Activated naive CD4-positive, alpha-beta T cell treated with anti-CD3 and anti-CD28 coated beads, Interleukin-2, amount 50 U/mL, for 16 hours (primary cell): ENCODE measurements at places on chromosomes 7 and 10.

GRCh38 chr7:74457007-74457406 lies 3.3 kb downstream of the GTF2IRD1 start:
- DNase-seq: no peak

GRCh38 chr10:114489521-114490310 lies 85.4 kb upstream of the AFAP1L2 start:
- DNase-seq: no peak

DNA sequence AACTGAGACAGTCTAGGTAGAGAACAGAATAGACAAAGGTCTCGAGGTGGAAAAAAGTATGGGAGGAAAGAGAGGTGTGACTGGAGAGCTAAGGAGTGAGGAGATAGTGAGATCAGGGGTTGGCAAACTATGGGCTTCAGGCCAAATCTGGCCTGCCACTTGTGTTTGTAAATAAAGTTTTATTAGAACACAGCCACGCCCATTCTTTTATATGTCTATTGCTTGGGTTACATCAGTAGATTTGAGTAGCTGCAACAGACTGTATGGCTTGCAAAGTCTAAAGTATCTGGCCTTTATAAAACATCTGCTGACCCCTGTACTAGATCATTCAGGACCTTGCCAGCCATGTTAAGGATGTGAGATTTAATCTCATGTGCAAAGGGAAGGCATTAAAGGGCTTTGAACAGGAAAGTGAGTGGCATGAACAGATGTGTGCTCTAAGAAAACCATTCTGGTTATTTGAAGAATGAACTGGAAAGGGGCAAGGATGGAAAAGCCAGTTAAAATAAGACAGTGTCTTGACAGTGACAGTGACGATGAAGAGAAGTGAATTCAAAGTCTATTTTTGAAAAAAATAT lies 240.3 kb downstream of the RNLS start:
- no peak for DNase-seq

- DNase-seq: no peak
These were observed 134.2 kb downstream of the SLC25A13 start for GRCh38 chr7:96187735-96188134.

DNA sequence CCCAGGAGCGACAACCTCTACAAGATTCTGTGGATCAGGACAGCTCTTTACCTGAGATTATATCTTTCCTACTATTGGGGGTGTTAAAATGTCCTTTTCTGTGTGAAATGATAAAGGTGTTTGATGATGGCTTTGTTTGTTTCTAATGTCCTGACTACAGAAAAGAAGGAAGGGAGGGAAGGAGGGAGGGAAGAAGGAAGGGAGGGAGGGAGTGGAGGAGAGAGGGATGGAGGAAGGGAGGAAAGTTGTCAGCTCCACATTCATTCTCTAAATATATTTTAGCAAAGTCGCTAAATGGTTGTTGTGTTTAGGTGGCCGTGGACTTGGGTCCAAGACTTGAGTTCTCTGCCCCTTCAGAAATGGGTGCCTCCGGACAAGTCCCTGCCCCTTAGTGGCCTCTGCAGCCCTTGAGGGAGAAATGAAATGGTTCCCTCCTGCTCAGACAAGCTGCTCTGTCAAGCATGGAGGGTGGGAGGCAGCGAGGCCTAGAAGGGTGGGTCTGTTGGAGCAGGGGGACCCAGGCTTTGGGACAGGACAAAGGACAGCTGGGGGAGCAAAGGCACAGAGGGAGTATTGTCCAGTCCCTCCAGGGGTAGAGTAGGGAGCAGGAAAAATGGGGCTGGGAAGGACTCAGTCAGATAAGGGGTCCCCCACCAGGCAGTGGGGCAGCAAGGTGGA lies 4.4 kb downstream of the RGS10 start:
- no peak for DNase-seq

GRCh38 chr10:31099094-31099493 lies 67.4 kb upstream of the ZNF438 start:
- no peak for DNase-seq

DNA sequence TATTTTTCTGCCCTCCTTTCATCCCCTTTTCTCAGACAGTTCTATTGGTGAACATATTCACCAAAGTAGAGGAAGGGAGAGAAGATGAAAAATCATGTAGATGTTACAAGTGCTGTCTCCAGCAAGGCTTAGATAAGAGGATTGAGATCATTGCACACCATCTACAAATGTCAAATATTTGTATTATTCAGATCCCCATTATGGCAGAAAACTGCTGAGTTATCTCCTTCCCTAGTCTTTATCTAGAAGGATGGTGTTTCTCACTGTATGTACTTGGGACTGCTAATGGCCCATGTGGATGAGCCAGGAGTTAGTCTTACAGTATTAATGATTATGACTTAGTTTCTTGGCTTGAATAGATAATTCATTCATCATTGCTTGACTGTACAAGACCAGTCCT lies 147.2 kb upstream of the EEPD1 start:
- DNase-seq: no peak

DNA sequence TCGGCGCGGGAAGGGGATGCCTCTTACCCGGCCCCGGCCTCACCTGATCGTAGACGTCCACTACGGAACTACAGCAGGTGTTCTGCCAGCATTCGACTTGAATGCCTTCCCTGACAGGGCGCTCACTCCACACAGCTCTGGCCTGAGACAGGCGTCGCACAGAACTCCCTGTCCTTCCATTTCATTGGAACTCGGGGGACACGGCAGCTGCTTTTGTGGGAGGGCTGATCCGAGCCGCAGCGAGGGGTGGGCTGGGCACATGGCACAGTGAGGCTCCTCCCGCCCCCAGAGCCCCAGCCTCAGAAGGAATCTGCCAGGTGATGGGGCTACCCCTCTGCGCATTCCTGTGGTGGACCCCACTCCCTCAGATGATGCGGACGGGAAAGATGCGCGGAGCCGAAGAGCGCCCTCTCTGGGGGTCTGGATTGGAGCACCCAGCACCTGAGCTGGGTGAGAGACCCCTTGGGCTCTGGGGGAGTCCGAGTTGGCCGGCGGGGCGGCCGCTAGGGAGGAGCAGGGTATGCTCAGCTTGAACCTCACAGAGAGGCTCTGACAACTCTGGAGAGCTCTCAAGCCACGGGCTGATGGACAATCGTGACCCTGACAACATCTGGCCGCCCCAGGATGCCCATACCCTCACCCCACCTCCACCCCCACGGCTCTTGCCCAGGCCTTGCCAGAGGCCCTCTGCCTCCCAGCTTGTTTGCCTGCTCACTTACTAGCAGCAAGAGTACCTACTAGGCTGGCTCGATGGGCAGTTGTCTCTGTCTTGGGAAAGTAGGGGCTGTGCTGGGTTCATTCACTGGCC lies 36.6 kb downstream of the RASGEF1A start:
- peak; percentile 9 for DNase-seq

DNA sequence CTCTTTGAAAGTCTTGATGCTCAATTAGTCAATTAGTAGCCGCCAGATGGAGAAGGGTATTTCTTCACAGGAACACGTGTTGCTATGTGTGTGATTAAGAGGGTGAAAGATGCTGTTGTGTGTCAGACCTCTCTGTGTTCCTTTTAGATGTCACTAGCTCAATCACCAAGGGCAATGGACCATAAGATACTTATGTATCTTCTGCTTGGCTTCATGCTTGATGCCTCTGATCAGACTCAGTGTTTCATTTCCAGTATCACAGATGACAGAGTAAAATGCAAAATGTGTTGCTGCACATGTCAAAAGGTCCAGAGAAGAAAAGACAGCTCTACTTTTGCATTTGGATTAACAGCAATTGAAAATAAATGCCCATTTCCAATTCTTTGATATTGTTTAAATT lies 865.9 kb downstream of the CNTNAP2 start:
- no peak for DNase-seq

GRCh38 chr7:95682913-95683312 lies 86.6 kb upstream of the PDK4 start:
- no peak for DNase-seq

DNA sequence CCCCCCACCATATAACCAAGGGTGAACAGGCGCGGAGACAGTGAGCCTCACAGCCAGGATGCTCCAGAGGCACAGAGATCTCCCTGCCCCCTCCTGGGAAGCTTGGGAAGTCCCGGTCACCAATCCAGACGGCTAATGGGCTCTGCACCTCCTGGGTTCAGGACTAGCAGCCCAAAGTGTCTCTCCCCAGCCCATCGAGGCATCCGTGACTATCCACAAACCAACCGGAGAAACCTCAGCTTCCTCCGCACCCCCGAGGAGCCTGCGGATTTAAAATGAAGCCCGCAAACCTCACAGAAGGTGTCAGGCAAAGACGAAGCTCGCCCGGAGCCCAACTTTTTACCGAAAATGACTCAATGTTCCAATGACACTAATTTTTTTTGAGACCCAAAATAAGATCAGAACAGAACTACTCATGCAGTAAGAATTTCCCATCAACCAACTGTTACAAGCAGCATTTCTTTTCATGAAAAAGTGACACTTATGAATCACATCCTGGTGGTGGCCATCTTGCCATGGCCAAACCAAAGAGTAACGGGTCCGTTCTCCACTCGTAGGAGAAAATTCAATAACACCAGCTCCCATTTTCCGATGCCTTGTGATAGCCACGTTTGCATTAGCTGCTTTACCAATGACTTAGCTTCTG lies 6.0 kb downstream of the PDGFA start:
- DNase-seq: no peak

GRCh38 chr10:13671904-13672303 lies 85.1 kb downstream of the PRPF18 start:
- no peak for DNase-seq

DNA sequence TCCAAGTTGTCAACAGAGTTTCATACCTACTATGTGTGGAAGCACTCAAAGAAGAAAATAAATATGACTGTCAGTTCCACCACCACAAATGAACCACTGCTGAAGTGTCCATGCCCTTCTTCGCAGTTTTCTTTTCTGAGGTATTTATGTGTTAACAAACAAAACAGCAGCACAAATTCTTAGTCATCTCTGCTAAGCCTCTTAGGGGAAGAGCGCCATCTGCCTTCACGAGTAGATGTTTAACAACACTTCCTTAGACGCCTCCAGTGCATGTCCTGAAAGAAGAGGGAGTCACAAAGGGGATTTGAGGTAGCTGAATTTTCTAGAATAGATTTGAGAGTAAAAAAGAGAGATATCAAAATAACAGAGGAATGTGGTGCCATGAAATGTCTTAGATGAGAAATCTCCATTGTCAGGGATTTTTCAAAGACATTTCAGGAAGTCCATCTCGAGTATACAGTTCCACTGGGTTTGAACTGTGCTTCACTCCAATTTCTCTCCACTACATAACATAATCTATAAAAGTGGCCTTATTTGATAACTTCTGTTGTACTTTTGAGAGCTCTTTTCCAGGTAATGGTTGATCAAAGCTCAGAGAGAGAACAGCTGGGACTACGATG lies 775.3 kb upstream of the POM121L12 start:
- no peak for DNase-seq

- DNase-seq: no peak
These were observed 86.5 kb upstream of the CXCL12 start for GRCh38 chr10:44471410-44471809.

DNA sequence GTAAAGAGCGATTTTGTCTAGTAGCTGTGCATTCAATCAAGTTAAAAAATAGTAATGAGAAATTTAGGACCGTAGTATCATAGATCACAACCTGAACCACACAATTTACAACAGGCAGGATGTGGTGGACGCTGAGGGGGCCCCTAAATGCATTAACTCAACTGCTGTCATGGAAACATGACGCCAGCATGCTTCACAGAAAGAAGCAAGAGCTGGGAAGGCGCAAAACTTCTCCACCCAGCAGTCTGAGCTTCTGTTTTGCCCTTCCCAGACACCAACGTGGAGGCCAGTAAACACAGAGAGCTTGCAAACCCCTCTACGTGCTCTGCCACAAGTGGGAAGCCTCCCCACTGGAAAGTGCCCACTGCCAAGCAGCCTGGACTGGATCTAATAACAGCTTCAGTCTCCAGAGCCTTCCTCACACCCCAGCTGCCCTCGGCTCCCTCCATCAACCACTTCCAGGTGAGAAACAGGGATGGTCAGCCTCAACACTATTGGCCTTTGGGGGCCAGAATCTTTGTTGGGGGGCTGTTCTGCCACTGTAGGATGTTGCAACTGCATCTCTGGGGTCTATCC lies 151.8 kb downstream of the SFMBT2 start:
- peak; percentile 61 for DNase-seq

- DNase-seq: no peak
These were observed 103.0 kb downstream of the NXPH1 start for GRCh38 chr7:8536431-8536830.

GRCh38 chr7:91055219-91055618 lies 209.0 kb upstream of the FZD1 start:
- DNase-seq: no peak

DNA sequence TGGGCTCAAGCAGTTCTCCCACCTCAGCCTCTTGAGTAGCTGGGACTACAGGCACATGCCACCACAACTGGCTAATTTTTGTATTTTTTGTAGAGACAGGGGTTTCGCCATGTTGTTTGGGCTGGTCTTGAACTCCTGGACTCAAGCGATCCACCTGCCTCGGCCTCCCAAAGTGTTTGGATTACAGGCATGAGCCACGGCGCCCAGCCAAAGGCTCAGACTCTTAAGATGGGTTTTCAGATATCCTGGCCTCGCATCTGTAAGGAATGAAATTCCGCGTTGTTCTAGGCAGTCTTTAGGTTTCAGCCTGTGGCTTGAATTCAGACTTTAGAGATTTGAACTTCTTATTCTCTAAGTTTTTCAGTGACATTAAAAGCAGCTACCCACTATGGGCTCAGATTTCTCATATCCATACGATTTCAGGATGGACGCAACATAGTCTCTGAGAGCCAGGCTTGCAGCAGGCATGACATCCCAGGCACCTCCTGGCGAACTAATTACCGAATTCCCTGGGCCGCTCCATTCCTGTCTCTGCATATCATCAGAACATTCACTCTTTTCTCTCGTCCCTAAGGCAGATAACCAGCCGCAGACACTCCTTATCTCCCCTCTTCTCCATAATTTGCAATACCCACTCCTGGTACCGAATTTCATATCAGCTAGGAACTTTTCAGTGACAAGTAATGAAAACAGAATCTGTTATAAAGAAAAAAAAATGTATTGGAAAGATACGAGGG lies 29.7 kb downstream of the IL15RA start:
- no peak for DNase-seq
